ENCODE measurements at places on chromosomes 5 and 9.

GRCh38 chr9:2132484-2133082, 117.4 kb downstream of the SMARCA2 start:
- DNase-seq: no peak

DNA sequence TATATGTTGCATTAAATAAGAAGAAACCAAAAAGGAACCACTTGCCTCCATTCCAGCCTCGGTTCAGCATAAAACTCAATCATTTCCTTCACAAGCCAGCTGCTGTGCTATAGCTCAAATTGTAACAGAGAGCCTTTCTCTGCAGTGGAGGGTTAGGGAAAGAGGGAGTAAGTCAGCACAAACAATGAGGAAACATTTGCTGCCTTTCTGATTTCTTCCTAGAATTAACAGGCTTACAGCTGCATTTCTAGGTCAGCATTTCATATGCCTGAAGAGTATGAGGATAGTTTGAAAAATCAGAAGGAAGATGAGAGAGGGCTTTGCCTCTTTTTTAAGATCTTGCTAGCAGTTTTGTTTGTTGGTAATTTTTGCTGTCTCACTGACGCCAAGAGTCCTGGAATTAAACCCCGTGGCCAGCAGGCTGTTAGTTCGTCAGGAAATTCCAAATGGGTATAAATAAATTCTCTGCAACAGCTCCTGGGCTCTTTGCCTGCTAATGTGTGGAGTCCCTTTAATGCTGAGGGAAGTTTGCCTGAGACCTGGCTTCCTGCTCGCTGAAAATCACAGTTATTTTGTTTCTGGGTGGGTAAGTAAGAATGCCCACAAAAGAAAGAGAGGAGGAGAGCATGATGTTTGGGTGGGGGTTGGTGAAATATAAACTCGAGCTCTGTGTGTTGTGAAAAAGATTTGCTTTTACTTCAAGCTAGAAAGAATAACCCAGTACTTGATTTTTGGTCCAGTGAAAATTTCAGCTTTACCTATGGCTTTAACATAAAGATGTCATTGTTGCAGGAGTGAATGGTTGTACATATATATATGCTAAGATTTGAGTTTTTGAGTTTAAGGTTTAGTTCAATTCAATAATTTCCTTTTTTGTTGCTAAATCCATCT, 148.1 kb upstream of the DMRT1 start:
- no peak for DNase-seq

GRCh38 chr5:126449751-126450271, 26.6 kb downstream of the GRAMD2B start:
- peak; percentile 34 for DNase-seq

GRCh38 chr5:74992791-74993190, 59.6 kb downstream of the GCNT4 start:
- DNase-seq: no peak

GRCh38 chr9:121050128-121050988, at the start of gene C5:
TSS of gene C5 (minus strand) at chr9:121050275. CDS start at chr9:121050246, 29 bp downstream.
- DNase-seq: no peak

- DNase-seq: no peak
These were observed 13.8 kb upstream of the FGF18 start for GRCh38 chr5:171405615-171406014.

DNA sequence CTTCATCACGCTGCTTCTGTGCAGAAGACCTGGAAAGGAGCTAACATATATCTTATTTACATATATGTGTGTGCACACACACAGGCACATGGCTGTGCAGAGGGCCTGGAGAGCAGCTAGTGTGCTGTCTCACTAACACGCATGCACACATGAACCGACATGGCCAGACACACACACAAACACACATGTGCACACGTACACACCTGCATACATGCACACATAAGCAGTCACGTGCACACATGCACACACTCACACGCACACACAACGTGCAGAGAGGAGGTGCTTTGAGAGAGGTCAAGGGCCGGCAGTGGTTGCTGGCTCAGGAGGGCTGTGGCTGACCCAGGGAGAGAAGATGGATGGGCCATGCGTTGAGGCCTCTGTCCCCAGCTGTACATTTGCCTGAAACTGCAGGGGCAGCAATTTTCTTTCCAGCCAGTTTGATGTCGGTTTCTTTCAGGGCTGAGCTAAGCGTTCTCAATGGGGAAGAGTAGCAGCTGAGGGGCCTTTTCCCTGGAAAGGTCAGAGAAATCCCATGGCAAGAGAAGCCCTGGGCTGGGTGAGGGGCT, 66.7 kb downstream of the OLFM1 start:
- DNase-seq: no peak

DNA sequence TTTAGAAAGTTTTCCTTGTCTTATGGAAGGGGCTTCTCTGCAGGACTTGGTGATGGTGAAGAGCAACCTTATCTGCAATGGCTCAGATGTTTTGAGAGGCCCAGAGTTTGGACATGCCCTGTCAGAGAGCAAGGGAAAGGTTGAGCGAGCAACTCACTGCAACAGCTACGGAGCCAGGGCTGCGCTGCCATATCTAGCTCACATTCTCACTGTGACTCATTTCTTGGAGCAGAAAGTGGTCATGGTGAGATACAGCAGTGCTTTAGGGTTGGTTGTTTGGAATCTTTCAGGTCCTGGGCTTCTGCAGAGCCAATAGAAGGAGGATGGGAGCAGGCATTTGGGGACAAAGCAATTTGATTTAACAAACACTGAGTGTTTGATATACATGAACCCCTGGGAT, 12.3 kb downstream of the GLRA1 start:
- no peak for DNase-seq

DNA sequence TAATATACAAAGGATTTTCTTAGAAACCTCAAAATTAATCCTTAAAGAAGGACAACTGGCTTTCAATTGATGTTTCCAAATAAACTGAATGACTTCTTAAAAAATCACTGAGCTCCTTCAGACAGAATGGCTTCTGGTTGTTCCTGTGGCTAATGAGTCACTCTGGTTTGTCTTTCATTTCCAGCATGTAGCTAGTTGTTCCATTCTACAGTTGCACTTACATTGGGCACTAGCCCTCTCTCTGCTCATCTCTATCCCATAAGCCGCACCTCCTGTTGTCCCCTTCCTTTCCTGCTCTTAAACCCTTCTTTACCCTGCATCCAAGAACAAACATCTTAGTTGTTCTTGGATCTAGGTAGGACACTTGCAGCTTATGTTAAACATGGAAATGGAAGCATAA, 235.3 kb upstream of the HAPLN1 start:
- no peak for DNase-seq

DNA sequence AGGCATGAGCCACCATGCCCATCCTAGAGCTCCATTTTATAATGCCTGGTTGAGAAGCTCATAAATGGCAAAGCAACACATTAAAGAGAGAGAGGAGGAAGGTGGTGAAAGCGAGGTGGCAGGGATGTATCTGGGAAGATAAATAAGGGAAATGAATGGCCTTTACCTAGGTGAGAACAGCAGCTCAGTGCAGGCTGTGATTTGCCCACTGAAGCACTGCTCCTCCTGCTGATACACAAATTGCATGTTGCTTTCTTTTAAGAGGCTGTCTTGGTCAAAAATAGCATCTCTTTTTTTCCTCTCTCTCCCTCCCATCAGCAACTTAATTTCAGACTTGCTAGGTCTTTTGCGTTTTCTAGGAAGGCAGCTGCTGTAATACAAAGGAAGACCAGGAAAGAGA, 258.9 kb downstream of the FAM114A2 start:
- DNase-seq: no peak

GRCh38 chr5:31825518-31826068, 186.7 kb downstream of the PDZD2 start:
- DNase-seq: peak; percentile 8

GRCh38 chr9:89634995-89635742, 30.4 kb downstream of the GADD45G start:
- no peak for DNase-seq

GRCh38 chr5:168314735-168315411, 23.4 kb downstream of the WWC1 start:
- DNase-seq: no peak

DNA sequence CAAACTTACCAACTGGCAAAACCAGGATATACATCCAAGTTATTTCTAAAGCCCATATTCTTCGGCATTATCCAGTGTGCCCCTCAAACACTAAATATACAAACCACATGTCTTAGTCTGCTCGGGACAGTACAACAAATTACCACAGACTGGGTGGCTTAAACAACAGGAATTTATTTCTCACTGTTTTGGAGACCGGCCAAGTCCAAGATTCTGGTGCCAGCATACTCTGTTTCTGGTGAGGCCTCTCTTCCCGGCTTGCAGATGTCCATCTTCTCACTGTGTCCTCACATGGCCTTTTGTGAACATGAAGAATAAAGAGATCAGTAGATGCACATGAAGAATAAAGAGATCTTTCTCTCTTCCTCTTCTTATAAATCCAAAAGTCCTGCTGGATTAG, 12.9 kb upstream of the SLCO6A1 start:
- no peak for DNase-seq

DNA sequence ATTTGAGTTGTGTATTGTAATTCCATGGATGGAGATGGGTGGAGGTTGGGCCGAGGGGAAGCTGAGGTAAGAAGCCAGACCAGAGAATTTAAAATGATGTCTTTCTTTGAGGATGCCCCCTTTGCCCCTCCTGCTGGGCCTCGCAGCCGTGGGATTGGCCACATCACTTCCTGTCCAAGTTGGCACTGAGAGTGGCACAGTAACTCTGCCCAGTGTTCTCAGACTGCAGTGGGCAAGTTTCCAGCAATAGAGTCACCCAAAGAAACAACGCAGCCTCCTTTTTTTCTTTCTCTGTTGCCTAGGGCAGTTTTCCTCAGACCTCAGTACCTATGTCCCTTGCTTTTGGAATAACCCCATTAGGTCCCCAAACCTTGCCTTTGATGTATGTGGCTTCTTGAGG, 306.6 kb upstream of the DMRT1 start:
- DNase-seq: no peak

DNA sequence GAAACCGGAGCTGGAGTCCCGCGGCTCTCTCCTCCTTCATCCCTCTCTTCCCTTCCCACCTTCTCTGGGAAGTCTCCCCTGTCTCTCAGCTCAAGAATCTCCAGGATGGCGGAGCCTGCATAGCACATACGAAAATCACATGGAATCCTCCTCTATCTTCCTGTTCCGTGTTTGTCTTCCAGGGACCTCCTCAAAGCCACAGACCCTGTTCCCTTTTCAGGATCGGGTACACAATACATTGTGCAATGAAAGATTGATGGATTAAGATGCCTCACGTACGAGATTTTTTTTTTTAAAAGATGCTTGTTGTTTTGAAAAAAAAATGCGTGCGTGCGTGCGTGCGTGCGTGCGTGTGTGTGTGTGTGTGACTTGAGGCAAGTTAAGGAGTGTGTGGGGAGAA, 46.6 kb upstream of the OLFM1 start:
- DNase-seq: no peak

GRCh38 chr5:103467831-103468230, 94.8 kb downstream of the NUDT12 start:
- DNase-seq: no peak

DNA sequence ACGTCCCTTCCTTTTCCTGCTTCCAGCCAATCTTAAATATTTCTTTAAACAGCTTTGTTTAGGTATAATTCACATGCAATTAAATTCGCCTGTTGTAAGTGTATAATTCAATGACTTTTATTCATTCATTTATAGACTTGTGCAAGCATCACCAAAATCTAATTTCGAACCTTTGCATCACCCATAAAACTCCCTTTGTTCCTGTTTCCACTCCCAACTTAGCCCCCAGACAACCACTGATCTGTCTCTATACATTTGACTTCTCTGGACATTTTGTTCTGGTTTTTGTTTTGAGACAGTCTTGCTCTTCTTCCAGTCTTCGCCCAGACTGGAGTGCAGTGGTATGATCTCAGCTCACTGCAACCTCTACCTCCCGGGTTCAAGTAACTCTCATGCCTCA, 71.5 kb downstream of the NR6A1 start:
- DNase-seq: no peak

- DNase-seq: peak; percentile 19
These were observed 65.3 kb downstream of the ARHGEF37 start for GRCh38 chr5:149646564-149646963.

Data from activated CD4-positive, alpha-beta T cell treated with anti-CD3 and anti-CD28 coated beads for 1 hour (primary cell).